CD4-positive, alpha-beta T cell (primary cell): ENCODE measurements at places on chromosomes 7 and 10. TPM values are rescaled to one million over a fixed set of nuclear protein-coding genes. Genes with fewer than 3 reads are reported as not detected.

Gene LZTS2
- total RNA-seq, result 9.0 TPM

DNA sequence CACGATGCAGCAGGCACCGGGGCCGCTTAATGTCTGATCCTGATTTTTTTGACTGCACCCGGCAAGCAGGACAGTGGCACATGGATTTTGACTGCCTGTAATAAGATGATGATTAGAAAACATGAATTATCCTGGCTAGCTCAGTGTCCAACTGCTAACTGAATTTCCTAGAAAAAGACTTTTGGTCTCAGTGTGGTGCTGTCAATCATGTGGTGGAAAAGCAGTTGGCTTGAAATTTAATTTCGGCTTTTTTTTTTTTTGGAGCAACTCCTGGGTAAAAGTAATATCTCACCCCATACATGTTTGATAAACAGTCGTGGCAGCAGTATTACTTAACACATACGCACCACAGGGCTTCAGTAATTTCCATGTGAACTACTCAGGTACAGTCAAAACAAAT is 227.7 kb downstream of the FANK1 start:
- no peak for DNase-seq

DNA sequence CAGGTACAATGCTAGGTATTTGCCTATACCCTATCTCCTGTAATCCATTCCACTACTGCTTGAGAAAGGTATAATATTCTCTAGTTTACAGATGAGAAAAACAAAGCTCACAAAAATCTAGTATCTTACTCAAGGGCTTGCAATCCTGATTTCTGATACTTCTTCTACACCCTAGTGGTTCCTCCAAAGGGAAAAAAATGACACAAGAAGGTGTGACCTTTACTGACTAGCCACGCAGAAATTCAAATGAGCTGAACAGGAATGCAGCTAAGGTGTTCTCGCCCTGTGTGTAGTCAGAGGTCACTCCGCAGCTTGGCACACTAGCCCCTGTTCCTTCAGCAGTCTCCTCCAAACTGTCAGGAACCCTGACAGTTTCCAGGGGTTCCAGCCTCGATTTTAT is 59.5 kb upstream of the TM9SF3 start:
- no peak for DNase-seq

DNA sequence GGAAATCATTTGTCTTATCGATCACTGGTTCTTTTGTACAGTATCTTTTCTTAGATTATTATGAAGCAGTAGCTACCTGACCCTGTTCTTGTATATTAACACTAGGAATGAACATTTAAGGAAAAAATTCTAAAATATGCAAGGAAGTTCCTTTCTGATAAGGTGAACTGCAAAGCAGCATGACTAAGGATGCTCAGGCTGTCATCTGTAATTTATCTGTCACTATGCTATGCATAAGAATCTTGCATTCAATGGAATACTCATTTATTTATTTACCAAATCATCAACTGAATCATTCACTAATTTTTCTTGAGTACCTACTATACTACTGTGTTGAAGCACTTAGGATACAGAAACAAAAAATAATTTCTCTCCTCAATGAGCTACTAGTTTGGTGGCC is 5.8 kb downstream of the GSDME start:
- DNase-seq, result no peak

GRCh38 chr7:102434039-102434486 is 688 bp downstream of the ORAI2 start:
- DNase-seq, result peak; percentile 9
